ENCODE measurements at places on chromosomes 12 and 14.

- DNase-seq: no peak
Observed at GRCh38 chr12:3553681-3554370, 62.8 kb downstream of the PRMT8 start.

GRCh38 chr12:31002999-31003398 lies 70.7 kb upstream of the DDX11 start:
- DNase-seq: no peak

GRCh38 chr12:88062474-88062873 lies 33.3 kb upstream of the C12orf50 start:
- no peak for DNase-seq

DNA sequence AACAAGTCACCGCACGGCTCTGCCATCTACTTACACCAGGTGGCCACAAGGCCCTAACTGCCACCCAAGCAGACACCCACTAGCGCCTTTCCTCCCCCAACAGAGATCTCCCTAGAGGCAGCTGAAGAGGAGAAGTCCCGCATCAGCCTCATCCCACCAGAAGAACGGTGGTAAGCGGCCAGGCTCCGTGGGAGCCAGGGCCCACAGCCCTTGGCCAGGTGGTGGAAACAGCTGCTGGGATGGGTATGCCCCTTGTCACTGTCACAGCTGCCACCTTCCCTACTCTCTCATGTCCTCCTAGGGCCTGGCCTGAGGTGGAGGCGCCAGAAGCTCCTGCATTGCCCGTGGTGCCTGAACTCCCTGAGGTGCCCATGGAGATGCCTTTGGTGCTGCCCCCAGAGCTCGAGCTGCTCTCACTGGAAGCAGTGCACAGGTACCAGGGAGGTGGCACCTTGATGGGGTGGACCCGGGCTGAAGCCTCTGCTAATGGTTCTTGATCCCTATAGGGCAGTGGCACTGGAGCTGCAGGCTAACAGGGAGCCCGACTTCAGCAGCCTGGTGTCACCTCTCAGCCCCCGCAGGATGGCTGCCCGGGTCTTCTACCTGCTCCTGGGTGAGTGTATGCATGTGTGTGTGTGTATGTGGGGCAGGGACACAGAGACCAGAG lies 7.5 kb downstream of the REC8 start:
- no peak for DNase-seq

DNA sequence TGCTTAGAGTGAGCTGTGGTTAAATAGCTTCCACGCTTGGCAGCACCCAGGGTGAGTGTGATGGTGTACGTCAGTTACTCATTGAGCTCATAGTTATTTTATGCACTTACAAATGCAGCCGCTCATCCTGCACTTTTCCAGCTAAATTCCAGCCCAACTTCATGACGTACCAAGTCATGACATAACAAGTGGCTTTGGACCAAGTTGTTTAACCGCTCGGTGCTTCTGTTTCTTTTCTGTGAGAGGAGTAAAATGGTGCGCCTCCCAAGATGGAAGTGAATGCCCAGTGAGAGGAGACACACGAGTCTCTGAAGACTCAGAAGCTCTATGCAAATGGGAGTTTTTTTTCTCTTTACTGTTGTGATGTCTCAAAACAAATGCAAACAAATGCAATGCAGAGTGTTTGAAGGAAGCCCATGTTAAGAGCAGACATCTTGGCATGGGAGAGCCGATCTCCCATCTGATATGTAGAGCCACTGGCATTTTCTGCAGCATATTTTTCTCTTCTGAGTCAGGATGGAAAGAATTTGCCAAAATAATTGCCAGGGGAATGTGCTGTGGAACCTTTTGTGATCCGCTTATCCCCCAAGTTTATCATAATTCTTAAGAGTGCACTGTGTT lies 72.2 kb downstream of the FBXW8 start:
- no peak for DNase-seq

- peak; percentile 45 for DNase-seq
Observed at GRCh38 chr14:50388256-50388931, 8.3 kb downstream of the CDKL1 start.

Measured in upper lobe of left lung (tissue), 6 donors.